M059J (cell line): ENCODE measurements at places on chromosomes 13 and 19.
A peak's percentile ranks its signal among the peaks of the same experiment; 100 is the strongest.

DNA sequence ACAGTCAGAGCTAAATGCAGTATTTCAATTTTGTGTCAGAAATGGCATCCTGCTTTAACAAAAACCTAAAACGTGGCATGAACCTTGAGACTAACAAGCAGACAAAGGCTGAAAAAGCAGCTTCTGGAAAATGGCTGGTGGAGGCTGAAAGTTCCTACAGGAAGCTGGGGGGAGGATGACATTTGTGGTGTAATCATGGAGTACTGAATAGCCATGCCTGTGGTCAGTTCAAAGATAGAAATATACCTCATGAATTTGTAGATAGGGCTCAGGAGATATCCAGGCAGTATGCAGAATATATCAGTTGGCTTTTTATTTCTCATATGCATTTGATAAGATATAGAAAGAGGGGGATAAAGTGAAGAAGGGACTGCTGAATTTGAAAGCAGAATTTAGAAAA lies 181.7 kb downstream of the UQCRFS1 start:
- DNase-seq, result no peak

- no peak for DNase-seq
These were observed 122.3 kb upstream of the ZNF536 start for GRCh38 chr19:30249911-30250310.

DNA sequence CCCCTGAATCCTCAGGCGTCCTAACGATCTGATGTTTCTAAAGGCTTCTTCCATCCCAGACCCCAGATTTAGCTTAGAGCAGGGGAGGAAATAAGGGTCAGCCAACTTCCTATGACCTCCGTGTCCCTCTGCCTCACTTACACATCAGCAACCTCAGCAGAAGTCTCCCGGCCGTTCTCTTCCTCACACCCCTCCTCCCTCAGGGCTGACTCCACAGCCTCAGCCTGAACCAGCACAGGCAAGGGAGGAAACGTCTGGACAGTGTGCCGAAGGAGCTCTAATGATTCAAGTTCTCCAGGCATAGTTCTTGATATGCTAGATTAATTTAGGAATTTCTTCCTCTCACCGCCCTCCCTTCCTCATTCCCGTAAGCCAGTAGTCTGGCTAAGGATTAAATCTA lies 121.4 kb downstream of the NUFIP1 start:
- no peak for DNase-seq

GRCh38 chr13:78610381-78610883 lies 7.1 kb upstream of the POU4F1 start:
- peak; percentile 38 for DNase-seq

- DNase-seq, result no peak
These were observed 12.4 kb upstream of the ZNF486 start for GRCh38 chr19:20154636-20155035.

DNA sequence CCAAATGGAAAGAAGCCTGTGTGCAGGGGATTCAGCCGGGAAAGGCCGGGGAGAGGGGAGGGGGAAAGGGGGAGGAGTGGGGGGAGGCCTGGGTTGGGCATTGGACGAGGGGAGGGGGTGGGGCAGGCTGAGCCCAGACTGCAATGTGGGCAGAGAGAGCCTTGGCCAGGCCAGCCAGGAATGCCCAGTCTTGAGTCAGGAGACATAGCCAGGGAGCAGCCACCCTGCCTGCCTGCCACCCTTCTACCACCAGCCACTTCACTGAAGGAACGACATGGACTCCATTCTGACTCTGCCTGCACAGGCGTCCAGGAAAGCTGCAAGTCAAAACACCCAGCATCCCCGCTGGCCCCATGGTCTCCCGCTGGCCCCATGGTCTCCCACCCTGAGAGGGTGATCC lies 498 bp downstream of the PROZ start:
- DNase-seq, result no peak

GRCh38 chr19:17543986-17544385 lies 11.5 kb upstream of the COLGALT1 start:
- DNase-seq, result no peak

DNA sequence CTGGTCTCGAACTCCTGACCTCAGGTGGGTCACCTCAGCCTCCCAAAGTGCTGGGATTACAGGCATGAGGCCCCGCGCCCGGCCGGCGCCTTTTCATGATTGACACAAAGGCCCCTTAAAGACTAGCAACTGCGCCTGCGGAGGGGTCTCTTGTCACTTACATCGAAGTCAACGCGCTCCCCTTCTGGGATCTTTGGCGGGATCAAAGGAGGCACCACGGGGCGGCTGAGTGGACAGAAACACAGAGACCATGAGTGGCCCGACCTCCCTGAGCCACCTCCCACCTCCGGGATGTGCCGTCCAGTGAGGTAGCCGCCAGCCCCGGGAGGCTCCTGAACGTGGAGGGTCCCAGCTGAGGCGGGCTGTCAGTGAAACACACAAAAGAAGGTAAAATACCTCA lies 7.3 kb downstream of the TNNT1 start:
- DNase-seq, result no peak

GRCh38 chr13:46595136-46595884 lies 42.3 kb downstream of the LRCH1 start:
- peak; percentile 72 for DNase-seq

DNA sequence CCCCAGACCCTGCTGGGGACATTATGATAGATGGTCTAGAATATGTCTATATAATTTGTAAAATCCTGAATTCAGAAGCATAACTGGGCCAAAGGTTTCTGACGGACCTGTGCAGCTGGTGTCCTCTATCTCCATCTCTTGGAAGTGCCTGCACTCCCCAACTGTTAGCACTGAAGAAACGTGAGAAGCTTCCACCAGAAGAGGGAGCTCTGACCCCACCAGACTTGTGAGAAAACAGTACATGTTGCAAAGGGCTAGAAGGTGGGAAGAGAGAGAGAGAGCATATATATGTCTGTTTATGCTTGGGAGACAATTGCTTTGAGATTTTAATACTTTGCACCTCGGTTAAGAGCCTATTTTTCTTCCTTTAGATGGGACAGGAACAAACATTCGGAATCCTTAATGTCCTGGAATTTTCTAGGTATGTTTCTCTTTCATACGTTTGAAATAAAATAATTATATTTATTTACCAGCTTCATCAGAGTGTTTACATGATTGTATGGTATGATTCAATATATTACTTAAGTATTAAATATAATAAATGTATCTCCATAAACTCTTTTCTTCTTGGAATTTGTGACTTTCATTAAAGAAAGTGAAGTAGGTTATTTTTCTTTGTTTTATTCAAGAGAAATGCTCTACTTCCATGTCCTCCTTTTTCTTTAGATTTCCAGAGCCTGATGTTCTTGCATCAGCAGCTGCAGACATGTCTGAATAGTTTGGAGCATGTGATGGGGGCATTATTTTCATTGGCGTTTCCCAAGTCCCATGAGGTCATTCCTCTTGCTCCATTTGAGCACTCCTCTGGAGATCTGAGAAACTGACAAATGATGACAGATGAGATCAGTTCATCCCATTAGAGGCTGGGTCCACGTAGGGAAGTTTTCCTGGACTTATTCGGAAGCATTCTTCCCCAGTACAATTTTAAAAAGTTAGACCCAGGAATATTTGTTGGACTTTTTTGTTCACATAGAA lies 202.9 kb downstream of the ATP8A2 start:
- peak; percentile 82 for DNase-seq

GRCh38 chr13:24672141-24673132 lies 7.8 kb upstream of the ATP12A start:
- no peak for DNase-seq

DNA sequence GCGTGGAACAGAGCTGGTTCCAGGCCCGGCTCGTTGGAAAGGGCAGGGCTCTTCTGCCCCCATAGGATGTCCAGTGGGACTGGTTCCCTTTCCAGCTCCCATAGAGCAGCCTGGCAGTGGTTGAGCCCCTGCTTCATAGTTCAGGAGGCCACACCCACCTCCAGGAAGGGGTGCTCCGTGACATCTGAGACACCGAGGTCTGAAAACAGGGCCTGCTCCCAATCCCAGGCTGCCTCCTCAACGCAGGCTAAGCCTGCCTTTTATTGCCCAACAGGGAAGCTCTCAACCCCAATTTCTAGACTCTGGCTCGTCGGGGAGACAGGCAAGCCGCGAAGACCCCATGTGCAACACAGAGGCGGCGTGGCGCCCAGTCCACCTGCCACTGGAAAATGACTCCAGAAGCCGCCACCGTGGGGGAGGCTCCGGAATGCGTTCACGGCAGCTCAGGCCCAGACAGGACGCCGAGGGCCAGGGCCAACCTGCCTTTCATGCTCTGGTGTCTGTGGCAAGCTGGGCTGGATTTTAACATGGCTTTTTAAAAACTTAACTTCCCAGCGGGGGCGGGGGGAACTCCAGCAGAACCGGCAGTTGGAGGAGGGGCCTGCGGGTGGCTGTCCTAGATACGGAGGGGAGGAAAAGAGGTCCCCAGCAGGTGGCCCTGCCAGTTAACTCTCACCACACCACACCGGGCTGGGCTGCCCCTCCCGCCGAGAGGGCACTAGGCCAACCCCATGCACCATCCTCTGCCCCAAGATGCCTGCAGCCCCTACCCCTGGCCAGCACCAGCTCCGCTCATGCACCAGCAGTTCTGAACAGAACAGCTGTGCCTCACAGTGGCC lies 17.9 kb upstream of the TINCR start:
- no peak for DNase-seq

- no peak for DNase-seq
These were observed 6.1 kb downstream of the KDM4B start for GRCh38 chr19:4974880-4975469.

- DNase-seq, result no peak
These were observed 103.9 kb upstream of the DIAPH3 start for GRCh38 chr13:60267498-60268202.

DNA sequence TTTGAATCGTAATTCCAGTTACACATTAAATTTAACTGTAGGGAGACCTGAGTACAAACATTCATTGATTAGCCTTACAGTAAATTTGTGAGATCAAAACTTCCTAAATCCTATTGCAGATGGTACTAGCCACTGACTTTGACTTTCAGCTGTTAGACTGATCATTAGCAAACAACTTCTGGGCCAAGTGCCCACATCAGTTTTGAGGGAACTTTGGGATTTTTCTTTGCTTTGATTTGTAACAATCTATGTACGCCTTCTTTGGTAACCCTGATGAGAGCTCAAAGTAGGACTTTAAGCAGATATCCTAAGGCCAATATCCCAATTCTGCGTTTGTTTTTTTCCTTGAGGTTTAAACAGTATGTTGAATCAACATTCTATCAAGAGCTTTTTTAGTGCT lies 131.5 kb downstream of the DLEU7 start:
- no peak for DNase-seq

DNA sequence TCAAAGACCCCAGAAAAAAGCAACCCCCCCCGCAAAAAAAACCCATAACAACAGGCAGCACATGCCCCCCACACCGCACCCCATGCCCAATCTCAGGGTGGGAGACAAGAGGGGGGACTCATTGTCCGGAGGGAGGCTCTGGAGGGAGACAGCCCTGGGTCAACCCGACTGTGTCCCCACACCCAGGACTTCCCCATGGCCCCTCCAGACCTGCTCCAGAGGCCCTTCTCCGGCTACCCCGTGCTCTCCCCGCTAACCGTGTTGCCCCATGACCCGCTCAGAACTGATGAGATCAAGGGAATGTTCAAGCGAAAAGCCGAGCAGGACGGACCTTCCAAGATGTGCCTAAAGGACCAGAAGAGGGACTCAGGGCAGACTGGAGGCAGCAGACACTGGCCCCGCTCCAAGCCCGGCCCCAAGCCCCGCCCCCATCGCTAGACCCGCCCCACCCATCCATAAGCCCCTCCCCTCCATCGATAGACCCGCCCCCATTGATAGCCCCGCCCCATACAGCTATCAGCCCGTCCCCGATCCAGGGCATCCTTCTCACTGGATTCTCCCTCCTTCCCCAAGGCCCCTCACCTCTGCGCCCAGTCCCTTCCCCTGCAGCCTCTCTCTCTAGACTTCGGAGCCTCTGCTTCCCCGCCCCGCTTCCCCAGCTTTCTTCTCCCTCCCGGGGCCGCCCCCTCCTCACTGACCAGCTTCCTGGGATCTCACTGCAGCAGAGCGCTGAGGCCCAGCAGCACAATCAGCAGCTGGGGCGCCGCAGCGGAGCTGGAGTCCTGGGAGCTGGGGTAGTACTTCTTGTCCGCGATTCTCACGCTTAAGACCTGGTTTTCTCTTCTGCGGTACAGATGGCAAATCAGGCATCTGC lies 2.2 kb downstream of the BST2 start:
- DNase-seq, result no peak

GRCh38 chr13:28710161-28710560 lies 8.6 kb downstream of the SLC46A3 start:
- DNase-seq, result no peak

DNA sequence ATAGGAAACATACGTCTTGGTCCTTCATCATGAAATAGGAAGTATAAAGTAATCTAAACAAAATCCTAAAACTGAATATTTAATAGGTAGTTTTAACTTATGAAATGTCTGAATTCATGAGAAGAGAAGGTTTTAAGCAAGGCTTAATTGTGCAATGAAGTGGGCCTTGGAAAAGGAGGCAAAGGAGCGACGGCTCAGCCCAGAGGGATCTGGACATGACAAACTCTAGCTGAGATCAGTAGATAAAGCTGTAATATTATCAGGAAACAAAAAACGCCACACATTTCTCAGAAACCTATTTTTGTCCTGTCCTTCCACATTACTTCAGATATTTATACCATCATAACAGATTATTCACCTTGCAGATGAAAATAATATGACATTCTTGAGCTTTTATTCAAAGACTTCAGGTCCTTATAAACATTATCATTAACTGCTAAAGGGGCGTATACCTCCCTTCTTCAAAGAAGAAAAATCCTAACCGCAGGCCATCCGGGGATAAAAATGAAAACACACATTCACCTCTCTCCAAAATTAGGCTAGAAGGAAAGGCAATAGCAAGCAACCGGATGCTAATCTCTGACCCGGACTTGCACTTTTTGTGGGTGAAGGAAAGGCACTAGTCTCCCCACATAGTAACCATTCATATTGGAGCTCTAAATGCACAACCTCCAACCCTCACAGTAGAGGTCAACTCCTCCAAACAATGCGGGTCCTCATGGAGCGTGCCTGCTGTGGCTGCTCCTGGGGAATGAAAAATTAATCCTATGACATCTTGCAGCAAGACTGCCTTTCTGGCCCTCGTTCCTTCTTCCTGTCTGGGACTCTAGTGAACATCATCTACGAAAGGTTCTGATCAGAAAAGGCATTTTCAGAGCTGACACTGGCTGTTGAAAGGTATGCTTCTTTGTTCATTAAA lies 108.8 kb downstream of the TBC1D4 start:
- no peak for DNase-seq

GRCh38 chr13:95444006-95444730 lies 108.4 kb upstream of the CLDN10 start:
- no peak for DNase-seq
